Activated CD4-positive, CD25-positive, alpha-beta regulatory T cell treated with anti-CD3 and anti-CD28 coated beads, Interleukin-2, amount 50 U/mL, for 72 hours (primary cell): ENCODE measurements at places on chromosomes 2 and 18.

DNA sequence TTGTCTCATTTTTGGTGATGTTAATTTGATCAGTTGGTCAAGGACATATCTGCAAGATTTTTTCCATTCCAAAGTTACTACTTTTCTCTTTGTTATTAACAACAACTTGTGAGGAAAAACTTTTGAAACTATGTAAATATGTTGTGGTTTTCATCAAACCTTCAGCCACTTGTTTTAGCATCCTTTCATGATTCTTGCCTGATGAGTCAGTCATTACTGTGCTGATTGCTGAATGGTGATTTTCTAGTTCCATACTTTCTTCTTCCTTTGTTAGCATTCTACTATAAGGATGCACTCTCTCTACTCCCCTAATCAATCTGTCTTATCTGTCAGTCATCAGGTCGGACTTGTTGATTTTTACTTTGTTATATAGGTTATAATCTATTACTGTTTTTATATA is 10.9 kb downstream of the TMEM87B start:
- DNase-seq, result no peak

- no peak for DNase-seq
Measured at GRCh38 chr18:59101830-59102414, 37.8 kb upstream of the SEC11C start.

DNA sequence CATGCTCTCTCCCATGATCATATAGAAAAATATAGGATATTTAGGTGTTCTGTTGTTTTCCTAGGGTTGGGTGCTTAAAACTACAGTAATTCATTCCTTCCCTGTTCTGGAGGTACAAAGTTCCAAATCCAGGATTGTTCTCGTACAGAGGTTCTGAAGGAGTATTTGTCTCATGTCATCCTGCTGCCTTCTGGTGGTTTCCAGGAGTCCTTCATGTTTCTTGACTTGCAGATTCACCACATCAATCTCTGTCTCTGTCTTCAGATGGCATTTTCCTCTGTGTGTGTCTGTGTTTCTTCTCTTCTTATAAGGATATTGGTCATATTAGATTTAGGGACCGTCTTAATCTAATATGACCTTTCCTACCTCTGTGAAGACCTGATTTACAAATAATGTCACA is 397.9 kb downstream of the NYAP2 start:
- no peak for DNase-seq

GRCh38 chr2:135925571-135925970 is 49.3 kb upstream of the MCM6 start:
- DNase-seq, result no peak

DNA sequence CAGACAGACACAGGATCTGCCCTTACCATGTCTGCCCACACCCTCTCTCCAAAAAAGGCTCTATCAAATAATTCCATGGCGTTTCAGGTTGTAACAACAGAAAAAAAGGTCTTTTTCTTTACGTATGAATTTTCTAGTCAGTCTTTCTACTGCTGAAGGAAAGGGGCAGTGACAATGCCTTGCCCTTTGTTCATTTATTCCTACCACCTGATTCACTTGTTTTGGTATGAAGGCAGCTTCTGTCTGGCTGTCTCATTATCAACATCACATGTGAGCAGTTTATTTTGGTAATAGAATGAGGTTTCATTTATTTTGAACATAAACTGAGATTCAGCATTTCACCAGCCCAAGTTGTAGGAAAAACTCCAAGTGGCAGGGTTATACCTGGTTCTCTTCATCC is 94.3 kb upstream of the KLF7 start:
- DNase-seq, result no peak

DNA sequence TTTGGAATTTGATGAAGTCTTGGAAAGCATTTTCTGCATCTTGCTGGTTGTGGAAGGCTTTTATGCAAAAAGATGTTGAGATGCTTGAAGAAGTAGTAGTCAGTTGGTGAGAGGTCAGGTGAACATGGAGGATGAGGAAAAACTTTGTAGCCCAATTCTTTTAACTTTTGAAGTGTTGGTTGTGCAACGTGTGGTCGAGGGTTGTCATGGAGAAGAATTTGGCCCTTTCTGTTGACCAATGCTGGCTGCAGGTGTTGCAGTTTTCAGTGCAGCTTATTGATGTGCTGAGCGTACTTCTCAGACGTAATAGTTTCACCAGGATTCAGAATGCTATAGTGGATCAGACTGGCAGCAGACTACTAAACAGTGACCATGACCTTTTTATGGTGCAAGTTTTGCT is 508.4 kb upstream of the MAP2 start:
- DNase-seq, result no peak

- DNase-seq, result no peak
Measured at GRCh38 chr18:36514778-36515177, 217.3 kb downstream of the FHOD3 start.

GRCh38 chr2:23209059-23209458 is 175.9 kb upstream of the KLHL29 start:
- DNase-seq, result no peak

- DNase-seq, result no peak
Measured at GRCh38 chr2:25073914-25074313, 32.0 kb downstream of the EFR3B start.

DNA sequence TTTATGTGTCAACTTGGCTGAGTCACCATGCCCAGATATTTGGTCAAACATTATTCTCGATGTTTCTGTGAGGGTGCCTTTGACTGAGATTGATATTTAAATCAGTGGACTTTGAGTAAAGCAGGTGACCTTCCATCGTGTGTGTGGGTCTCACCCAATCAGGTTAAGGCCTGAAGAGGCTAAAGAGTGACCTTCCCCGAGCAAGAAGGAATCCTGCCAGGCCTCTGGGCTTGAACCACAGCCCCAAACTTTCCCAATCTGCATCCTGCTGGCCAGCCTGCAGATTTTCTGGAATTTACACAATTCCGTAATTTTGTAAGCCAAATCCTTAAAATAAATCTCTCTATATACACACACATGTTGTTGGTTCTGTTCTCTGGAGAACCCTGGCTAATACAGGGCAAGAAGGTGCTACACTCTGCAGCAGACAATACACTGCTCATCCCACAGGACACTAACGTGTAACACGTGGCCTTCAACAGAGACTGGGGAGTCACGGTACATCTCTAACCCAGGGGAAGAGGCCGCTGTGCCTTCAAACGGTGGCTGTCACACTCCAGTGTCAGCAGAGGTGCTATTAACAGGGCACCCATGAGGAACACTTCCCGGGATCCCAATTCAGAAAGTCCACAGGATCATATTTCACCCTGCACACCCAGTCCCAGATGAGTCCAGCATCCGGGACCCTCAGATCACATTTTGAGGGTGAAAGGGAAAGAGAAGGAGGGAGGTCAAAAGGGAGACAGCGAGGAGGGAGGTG is 113.1 kb upstream of the ID2 start:
- DNase-seq, result no peak

- DNase-seq, result no peak
Measured at GRCh38 chr2:101396316-101396717, 9.0 kb upstream of the CREG2 start.
